ENCODE measurements at places on chromosomes 6 and 20.

GRCh38 chr6:21912151-21912832, 318.7 kb downstream of the SOX4 start:
- DNase-seq = no peak

GRCh38 chr6:137894779-137895385, 27.8 kb downstream of the TNFAIP3 start:
- no peak for DNase-seq

DNA sequence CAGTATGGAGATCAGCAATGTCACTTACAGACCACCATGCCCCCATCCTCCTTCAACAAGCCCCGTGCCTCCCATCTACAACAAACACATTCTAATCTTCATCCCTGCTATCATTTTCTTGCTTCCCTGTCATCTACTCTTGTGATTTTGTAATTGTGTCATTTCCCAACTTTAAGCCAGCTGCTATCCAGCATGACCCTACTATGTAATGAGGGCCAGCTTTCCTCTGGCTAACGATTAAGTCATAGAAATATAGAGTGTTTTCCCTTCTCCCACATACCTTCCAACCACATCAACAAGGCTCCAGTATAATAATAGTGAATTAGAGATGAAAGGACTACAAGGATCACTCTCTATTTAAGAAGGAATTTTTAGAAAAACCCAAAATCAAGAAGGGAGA, 607.0 kb downstream of the TENT5A start:
- DNase-seq = no peak

DNA sequence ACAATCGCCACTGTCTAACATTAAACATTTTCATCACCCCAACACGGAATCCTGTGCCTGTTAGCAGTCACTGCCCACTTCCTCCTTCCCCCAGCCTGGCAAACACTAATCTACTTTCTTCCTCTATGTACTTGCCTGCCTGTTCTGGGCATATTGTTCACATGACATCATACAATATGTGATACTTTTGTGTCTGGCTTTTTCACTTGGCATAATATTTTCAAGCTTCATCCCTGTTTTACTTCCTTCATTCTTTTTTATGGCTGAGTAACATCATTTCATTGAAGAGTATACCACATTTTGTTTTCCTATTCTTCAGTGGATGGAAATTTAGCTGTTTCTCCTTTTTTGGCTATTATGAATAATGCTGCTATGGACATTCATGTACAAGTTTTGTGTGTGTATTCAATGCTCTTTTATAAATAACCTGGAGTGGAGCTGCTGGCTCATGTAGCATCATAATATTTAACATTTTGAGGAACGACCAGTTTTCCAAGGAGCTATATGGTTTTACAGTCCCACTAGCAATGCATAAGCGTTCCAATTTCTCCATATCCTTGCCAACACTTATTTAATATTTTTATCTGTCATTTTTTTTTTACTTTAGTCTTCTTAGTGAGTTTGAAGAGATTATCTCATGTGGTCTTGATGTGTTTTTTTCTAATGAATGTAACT, 360.1 kb downstream of the HDGFL1 start:
- no peak for DNase-seq

- DNase-seq = no peak
Observed at GRCh38 chr20:35329435-35330139, 37.4 kb upstream of the FAM83C start.

DNA sequence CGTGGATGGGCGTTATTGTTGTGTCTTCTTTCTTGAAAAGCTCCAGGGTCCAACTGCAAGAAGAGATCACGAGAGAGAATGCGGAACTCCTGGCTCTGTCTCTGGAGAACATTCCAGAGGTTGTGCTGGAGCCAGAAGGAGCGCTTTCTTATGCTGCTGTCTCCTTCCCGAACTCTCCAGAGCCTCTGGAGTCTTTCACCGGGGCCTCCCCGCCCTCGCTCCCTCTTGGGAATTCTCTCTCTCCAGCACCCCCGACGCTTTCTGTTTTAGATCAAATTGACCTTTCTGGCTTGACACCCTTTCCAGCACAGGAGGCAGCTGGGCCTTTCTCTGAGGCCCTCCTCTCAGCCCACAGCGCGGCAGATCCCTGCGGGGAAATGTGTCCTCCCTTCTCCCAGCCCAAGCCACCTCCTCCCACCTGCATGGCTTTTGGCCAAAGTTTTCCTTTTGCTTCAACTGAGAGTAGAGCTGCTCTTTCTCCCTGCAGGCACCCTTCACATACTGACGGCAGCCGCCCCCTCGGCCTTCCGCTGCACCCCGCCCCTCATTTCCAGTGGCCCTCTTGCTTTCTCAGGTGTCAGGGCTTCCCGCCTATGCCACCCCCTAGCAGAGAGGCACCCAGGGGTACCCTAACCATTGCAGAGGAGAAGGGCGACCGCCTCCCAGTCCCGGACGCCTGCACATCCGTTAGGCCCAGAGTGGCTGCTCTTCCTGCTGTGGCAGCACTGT, 6.6 kb upstream of the CCR6 start:
- no peak for DNase-seq

DNA sequence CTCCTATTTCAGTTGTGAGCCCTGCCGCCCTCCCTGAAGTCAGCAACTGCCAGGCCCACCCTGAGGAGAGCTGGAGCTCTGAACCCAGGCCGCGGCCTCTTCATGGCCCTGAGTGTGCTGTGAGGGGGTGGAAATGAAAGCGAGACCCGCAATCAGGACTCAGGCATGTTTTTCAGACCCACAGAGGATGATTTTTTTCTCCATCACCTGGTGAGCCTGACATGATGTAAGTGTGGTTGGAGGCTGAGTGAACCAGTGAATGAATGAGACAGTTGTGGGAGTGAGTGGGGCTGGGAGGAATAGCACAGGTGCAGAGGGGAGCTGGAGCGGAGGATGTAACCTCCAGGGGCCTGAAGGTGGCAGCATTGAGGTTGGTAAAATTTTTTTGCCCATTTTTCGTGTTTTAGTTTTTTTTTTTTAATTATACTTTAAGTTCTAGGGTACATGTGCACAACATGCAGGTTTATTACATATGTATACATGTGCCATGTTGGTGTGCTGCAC, 18.3 kb downstream of the RAET1L start:
- no peak for DNase-seq

DNA sequence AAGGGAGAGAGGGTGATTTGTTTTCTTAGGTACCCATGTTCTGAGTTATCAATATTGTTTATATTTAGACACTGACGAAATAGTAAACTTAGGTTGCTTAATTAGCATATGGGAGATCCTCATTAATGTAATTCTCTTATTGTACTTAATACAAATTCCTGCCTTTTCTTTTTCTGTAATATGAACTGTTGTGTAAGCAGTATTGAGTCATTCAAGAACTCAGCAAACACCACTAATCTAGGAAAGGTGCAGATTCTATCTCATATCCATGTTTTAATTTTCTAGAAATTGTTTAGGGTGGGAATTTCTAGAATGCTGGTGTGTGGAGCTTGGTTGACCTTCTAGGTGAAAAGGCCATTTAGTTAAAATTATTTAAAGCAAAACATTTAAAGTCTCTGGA, 216.0 kb downstream of the ZFAND3 start:
- no peak for DNase-seq

- no peak for DNase-seq
Observed at GRCh38 chr6:27668442-27669294, 195.8 kb upstream of the ZNF184 start.

DNA sequence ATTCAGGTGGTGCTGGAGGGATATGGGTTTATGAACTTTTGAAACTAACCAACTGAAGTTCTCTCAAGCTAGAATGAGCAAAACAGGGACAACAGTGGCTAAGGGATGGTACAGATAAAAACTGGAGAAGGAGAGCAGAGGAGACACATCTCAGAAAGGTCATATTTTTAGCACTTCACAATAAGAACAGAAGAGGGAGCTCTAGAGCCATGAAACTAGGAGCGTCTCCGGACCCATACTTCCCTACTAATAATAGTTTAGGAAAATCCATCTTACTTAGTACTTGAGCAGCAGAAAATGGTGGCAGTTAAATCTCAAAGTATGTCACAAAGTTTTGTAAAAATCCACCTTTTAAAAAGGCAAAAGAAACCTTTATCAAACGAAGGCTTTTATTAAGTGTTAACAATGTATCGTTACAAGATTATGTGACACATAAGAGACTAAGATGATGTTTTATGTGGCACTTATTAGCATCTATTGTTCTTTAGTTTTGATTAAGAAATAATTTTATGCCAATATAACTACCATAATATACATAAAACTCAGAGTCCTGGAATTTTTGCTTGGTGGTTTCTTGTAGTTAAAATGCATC, 278.6 kb downstream of the TBC1D32 start:
- DNase-seq = no peak

GRCh38 chr6:105836889-105837288, 249.2 kb upstream of the PRDM1 start:
- DNase-seq = no peak

- DNase-seq = no peak
Observed at GRCh38 chr6:41680182-41680965, 42.1 kb downstream of the MDFI start.

- no peak for DNase-seq
Observed at GRCh38 chr20:38997622-38998021, 35.5 kb downstream of the DHX35 start.

- no peak for DNase-seq
Observed at GRCh38 chr6:53005663-53006250, 10.7 kb upstream of the GSTA4 start.

DNA sequence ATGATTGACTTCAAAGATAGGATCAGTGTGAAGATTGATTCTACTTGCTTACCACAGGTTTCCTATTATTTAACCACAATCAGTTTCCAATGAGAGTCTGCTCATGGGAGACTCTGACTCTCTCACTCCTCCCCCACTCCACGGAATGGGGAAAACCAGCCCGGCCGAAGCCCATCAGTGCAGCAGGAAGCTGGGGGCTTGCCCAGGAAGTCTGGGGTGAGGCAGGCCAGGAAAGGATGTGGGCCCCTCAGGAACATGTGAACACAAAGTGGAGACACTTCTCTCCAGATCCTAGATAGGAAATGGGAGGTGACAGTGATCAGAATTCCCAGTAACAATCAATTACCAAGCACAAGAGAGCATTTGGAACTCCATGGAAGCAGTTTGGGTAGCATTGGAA, 144.2 kb downstream of the TTLL2 start:
- no peak for DNase-seq

- no peak for DNase-seq
Observed at GRCh38 chr6:151702851-151703658, 104.4 kb upstream of the ESR1 start.

GRCh38 chr6:132252113-132252512, 149.2 kb downstream of the MOXD1 start:
- DNase-seq = no peak

GRCh38 chr6:5497896-5498578, 236.7 kb downstream of the FARS2 start:
- no peak for DNase-seq

DNA sequence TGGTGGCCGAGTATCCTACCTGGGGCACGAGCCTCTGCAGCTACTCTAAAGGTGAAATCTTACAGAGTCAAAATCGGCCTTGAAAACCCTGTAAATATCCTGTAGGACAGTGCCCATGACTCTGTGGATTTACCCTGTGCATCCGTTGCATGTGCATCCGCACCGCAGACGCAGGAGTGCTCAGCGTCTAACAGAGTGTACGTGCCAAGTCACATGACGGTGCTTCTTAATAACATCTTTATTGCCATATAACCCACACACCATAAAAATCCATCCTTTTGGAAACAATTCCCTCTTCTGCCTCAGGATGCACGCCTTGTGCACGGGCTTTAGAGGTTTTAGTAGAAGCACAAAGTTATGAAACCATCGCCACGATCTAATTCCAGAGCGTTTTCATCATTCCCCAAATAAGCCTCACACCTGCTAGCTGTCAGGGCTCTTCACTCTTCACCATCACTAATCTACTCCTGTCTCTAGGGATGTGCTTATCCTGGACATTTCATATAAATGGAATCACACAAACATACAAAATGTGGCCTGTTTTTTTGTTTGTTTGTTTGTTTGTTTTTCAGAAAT, 384.5 kb upstream of the SULF2 start:
- DNase-seq = no peak

DNA sequence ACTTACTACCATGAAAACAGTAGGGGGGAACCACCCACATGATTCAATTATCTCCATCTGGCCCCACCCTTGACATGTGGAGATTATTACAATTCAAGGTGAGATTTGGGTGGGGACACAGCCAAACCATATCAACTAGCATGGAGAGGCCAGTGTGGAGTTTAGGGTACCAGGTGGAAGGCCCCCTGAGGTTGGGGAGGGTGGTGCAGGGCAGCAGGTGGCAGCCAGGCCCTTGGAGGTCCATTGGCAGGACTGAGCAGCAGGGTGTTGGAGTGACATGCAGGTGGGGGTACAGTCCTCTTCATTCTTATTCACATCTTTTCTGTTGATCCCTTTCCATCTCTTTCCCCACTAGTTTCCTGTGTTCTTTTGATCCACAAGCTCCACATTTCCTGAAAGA, 42.9 kb downstream of the PHACTR3 start:
- no peak for DNase-seq

DNA sequence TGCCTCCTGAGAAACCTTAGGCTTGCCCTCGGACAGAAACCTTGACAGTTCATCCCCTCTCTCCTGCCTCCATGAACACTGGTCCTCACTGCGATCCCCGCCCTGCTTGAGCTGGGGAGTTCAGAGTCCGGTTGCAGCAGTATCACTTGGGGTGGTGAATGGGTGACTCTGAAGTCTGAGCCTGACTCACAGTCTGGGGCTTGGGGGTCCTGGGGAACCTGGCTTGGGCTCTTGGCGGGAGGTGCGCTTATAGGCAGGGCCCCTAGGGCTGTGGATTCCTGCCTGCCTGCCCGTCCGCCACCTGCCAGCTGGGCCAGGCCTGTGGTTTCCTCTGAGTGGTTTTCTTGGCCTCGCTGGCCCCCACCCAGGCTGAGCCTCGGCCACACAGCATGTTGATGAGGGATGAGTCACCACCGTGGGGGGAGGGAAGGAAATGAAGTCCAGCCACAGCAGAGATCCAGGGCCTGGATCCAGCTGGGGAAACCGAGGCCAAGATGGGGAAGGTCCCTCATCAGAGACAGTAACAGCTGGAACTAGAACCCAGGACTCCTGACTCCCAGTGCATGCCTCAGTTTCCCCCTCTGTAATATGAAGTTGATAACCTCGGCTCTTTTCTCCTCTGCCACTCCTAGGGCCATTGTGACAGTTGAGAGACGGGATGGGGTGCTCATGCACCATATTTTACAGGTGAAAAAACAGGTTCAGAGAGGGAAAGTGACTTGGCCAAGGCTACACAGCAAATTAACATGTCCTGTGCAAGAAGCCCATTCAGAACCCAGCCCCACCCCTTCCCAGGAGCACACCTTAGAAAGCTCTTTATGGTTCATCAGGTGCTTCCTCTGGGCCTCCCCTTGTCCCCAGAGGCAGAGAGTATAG, 9.2 kb downstream of the FOXS1 start:
- no peak for DNase-seq
